ENCODE measurements at places on chromosomes 1 and 21.

GRCh38 chr1:3679098-3679555 is 26.8 kb downstream of the TP73 start:
- DNase-seq = no peak

- DNase-seq = no peak
Measured at GRCh38 chr21:36424592-36424991, 39.4 kb downstream of the CHAF1B start.

GRCh38 chr1:111366256-111366655 is 61.3 kb downstream of the OVGP1 start:
- DNase-seq = no peak

DNA sequence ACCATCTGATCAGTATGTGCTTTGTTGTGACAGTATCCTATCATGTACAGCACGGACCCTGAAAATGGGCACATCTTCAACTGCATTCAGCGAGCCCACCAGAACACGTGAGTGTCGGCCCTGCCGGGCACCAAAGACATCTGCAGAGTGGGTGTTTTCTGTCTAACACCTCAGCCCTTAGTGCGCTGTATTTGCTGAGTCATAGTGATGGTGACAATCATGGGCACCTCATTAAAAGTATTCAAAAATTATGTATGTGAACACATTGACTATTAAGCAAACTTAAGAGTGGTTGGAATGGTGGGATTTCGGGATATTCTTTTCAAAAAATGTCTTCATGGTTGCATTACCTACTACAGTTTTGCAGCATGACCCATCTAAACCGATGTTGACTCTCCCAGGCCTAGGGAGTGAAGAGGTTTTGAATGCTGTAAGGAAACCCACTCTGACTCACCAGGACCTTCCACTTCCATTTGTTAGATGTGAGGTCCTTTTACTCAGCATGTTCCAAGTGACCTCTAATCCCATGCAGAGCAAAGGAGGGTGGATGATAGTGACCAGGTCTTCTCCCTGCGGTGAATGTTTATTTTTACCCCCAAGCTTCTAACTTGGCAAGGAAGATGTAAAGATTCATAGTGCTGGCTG is 20.1 kb downstream of the MGST3 start:
- DNase-seq = no peak

GRCh38 chr1:12197483-12197880 is 30.7 kb downstream of the TNFRSF1B start:
- DNase-seq = no peak

GRCh38 chr1:15056515-15057285 is 96.8 kb upstream of the TMEM51 start:
- DNase-seq = peak; percentile 17

DNA sequence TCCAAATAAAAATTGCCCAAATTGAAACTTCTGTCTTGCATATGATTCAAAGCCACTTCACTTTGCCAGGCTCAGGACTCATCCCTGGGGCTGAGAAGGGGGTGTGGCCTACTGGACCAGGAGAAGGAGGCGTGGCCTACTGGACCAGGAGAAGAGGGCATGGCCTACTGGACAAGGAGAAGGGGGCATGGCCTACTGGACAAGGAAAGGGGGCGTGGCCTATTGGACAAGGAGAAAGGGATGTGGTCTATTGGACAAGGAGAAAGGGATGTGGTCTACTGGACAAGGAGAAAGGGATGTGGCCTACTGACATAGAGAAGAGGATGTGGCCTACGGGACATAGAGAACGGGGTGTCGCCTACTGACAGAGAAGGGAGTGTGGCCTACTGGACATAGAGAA is 405.3 kb downstream of the RRAGC start:
- DNase-seq = no peak

DNA sequence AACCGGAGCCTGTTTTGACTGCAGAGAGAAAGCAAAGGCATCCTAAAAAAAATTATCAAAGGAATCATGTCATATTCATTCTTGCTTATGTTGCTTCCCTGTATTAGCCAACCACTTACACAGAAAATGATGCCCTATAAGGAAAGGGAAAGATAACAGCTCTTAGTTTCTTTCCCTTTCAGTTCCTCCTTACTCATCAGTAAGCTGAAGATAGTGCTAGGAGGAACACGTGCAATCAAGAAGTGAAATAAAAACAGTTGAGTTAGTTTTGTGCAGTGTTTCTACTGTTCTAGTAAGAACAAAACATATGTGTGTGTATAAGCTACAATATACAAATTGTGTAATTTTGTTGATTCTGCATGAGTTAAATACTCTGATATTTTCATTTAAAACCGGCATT is 45.3 kb upstream of the MTF2 start:
- DNase-seq = no peak

- DNase-seq = no peak
Measured at GRCh38 chr1:151273924-151274466, 8.1 kb upstream of the ZNF687 start.

GRCh38 chr21:34639250-34639649 is 24.3 kb upstream of the RCAN1 start:
- DNase-seq = no peak

GRCh38 chr1:220241072-220241663 is 31.1 kb downstream of the RAB3GAP2 start:
- DNase-seq = no peak

DNA sequence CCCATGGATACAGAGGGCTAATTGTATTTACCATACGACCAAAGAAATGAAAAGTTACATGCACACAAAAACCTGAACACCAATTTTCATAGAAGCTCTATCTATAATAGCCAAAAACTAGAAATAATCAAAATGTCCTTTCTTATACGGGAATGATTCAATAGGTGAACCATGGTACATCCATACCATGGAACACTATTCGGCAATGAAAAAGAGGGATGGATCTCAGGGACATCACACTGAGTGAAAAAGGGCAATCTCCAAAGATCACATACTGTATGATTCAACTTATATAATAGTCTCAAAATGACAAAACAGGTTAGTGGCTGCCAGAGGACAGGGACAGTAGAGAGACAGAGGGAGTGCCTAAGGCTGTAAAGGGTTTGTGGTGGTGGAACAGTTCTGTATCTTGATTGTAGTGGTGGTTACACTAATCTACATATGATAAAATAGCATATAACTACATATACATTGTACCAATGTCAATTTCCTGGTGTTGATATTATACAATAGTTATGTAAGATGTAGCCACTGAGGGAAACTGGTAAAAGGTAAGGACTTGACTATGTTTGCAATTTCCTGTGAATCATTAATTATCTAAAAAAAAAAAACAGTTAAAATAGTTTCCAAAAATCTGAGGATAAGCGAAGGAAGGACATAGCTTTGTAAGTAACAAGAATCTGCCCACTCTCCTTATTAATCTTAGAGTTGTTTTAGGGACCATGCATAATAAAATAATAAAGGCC is 3.7 kb downstream of the RSBN1 start:
- no peak for DNase-seq

GRCh38 chr21:44372616-44373015 is 19.2 kb downstream of the TRPM2 start:
- DNase-seq = no peak

GRCh38 chr1:153841463-153841994 is 66.3 kb downstream of the SLC27A3 start:
- no peak for DNase-seq

- DNase-seq = no peak
Measured at GRCh38 chr1:78224246-78224785, 178.6 kb downstream of the GIPC2 start.

- no peak for DNase-seq
Measured at GRCh38 chr1:25467193-25467592, 36.5 kb downstream of the MACO1 start.

GRCh38 chr1:29772584-29773100 is 536.3 kb downstream of the PTPRU start:
- DNase-seq = no peak

DNA sequence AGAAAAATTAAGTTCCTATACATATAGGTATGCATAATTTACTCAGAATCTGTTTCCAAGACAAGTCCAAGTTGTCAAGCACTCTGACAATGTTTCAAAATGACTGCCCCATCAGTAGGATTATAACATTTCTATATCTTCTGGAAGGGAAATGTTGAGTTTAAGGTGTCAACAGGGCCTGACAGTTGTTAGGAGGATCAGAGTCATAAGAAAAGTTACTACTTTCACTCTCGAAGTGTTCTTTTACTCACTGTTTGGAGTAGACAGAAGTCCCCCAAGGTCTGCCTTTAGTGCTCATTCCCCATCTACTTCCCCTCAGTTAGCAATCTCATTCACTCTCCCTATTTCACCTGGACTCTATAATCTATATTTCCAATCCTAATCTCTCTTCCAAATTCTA is 20.6 kb upstream of the MAGI3 start:
- DNase-seq = no peak

DNA sequence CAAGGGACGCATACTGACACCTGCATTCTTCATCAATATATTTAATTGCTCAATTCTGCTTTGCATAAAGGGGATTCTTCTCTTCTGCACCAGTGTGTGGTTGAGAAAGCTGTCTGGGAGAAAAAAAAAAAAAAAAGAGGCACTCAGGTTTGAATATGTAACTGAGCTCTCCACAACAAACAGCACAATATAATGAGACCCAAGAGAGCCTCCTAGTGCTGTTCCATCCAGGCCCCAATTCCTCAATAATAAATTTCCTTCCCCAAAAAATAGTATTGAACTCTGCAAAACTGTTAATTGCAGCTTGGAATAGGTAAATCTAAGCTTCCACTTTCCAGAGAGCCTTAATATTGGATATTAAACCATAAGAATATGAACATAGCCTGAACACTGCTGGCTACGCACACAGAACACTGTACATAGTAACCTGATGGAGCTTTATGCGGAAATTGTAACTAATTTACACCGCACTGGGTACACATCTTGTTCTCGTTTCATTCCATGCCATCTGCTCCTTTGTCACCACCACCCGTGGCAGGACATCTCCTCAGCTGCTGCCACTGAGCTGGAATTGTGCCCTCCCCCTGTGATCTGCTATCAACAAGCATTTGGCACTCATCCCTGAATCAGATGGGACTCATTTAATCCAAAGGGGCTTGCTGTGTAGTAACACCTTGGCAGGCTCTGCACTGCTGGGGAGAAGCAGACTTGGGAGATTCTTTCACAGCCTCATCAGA is 272.0 kb downstream of the HHIPL2 start:
- no peak for DNase-seq

GRCh38 chr1:72954943-72955342 is 672.6 kb upstream of the NEGR1 start:
- no peak for DNase-seq

DNA sequence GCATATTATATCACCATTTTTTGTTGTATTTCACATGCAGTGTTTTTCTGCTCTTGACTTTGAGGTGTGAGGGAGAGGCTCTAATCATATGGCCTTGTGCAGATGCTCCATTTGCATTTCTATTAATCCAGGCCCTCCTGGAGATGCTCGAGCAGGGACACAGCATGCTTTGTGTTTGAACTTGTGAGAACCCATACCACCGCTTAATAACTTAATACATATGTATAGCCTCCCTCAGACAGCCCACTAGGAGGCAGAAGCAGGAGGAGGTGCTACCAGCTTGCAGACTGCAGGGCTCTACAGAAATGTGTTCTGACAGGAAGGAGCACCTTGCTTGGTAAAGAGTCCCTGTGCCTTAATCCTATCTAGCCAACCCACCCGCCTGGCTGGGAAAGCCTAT is 155.2 kb downstream of the BARHL2 start:
- no peak for DNase-seq

DNA sequence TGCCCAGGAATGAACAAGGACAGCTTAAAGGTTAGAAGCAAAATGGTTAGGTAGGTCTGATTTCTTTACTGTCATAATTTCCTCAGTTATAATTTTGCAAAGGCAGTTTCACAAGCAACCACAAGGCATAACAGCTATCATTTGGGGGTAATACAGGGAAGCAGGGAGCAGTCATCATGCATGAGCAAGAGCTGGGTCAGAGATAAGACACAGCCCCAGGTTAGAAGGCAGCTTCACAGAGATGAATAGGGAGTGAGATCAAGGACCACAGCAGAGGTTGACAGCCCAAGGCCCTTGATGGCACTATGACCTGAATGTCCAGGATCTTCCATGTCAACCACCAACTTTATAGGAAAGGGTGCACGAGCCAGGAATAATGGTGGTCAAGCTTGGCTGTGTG is 9.0 kb upstream of the CSRP1 start:
- DNase-seq = no peak

GRCh38 chr21:45994759-45995685 is 13.5 kb downstream of the COL6A1 start:
- no peak for DNase-seq

DNA sequence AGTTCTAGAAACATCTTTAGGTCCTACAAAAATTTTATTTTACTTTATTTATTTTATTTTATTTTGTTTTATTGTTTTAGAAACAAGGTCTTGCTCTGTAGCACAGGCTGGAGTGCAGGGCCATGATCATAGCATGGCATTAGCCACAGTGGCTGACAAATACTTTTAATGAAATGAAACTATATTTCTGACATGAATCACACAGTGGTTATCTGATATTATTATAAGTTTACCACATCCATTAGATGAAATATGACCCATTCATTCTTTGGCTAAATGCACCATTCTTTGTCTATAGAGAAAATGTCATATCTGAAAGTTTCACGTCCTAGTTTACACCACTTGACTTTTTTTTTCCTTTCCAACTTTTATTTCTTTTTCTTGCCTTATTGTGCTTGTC is 613.4 kb upstream of the ADAMTS5 start:
- DNase-seq = no peak

DNA sequence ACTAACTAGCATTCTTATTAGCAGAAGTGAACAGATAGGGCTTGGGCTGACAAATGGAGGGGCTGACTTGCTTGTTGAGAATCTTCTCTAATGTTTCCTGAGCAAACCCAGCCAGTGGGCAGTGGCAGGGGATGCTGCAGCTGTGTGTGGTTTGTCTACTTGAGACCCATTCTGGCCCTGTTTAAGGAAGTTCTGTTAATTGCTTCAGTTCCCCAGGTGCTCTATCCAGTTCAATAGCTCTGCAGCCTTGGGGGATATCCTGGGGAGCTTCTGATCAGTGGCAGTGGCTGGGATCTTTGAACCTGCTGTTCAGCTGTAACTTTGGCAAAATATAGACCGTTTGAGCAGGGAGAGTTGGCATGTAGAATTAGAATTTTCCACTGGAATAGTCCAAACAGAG is 137.4 kb downstream of the ZNF326 start:
- no peak for DNase-seq

All from HTR-8/SVneo (cell line).